ENCODE measurements at places on chromosomes 7 and 10. TPM values are rescaled to one million over a fixed set of nuclear protein-coding genes. Genes with fewer than 3 reads are reported as not detected.

The LSM8 gene
- total RNA-seq = 39.2 TPM

The MEIG1 gene
- 0.55 TPM for total RNA-seq

The BUD31 gene
- 155 TPM for total RNA-seq

The CYP2C18 gene
- total RNA-seq = not detected

The PPP1R17 gene
- not detected for total RNA-seq

Data from A549 treated with GW870086 at 1 μM for 4 hours (cell line).